ENCODE measurements at places on chromosomes 3 and 15.

- DNase-seq = no peak
Observed at GRCh38 chr15:58527573-58528187, 95.9 kb downstream of the LIPC start.

- no peak for DNase-seq
Observed at GRCh38 chr15:27683121-27683520, 416.0 kb downstream of the OCA2 start.

DNA sequence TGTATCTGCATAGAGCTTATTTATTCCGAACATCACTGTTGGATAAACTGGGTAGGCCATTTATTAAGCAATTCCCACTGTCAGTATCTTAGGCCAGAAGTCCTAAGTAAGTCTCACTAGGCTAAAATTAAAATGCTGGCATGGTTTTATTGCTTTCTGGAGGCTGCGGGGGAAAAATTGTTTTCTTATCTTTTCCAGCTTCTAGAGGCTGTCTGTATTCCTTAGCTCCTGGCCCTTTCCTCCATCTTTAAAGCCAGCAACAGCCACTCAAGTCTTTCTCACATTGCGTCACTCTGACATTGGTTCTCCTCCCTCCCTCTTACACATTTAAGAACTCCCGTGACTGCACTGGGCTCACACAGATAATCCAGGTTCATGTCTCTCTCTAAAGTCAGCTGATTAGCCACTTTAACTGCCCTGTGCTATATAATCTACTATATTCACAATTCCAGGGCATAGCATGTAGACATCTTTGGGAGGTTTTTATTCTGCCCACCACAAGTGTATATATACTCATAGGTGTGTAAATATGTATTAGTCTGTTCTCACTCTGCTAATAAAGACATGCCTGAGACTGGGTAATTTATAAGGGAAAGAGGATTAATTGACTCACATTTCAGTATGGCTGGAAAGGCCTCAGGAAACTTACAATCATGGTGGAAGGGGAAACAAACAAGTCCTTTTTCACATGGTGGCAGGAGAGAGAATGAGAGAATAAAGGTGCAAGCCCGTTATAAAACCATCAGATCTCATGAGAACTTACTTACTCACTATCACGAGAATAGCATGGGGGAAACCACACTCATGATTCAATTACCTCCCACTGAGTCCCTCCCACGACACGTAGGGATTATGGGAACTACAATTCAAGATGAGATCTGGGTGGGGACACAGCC lies 113.5 kb upstream of the SLC7A14 start:
- DNase-seq = no peak

GRCh38 chr3:168273917-168274316 lies 178.2 kb upstream of the GOLIM4 start:
- DNase-seq = no peak

GRCh38 chr3:9397906-9398699 lies 688 bp downstream of the SETD5 start:
- no peak for DNase-seq

DNA sequence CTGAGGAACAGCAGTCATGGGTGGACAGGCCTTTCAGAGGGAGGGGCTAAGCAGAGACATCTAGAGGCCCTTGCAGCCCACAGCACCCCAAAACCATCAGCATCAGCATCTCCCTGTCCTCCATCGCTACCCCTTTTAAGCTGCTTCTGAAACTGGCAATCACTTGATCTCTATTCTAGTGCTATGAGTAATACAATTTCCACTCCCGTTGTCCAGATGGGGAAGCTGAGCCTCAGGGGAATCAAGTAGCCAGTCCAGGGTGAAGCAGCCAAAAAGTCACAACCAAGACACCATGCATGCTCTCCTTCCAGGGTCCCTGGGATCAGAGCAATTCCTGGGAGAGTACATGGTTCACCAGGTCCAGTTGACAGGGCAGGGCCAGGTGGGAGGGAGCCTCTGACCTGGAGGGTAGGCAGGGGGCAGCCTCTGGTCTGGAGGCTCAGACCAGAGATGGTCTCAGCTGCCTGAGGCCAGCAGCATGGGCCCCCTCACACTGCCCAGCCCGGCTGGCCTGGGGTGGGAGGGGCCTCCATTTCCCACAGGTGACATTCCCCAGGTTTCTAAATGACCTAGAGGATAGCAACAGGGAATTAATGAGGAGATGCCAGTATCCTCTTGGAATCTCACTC lies 30.0 kb downstream of the KLHL25 start:
- DNase-seq = no peak

- no peak for DNase-seq
Observed at GRCh38 chr15:63492541-63493077, 11.8 kb upstream of the USP3 start.

GRCh38 chr15:46461416-46461815 lies 826.6 kb downstream of the SQOR start:
- no peak for DNase-seq

DNA sequence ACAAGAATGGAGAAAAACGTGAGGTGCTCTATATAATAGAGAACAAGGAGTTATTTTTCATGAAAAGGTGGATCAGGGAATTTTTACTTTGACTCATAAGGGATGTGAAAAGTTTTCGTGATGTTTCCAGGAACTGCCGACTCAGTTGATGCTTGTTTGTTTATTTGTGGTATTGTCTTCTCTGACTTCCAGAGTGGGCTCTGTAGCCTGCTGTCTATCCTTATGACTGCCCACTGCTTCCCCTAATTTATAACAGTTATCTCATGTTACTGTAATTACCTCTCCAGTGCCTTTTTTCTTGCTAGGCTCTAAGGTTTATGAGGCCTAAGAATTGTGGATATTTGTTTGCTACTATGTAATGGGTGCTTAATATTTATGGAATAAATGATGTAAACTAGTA lies 12.3 kb downstream of the ARL13B start:
- DNase-seq = no peak

GRCh38 chr3:190586631-190587011 lies 72.7 kb downstream of the IL1RAP start:
- no peak for DNase-seq

GRCh38 chr15:48242015-48242414 lies 35.9 kb downstream of the SLC12A1 start:
- DNase-seq = no peak

GRCh38 chr3:150469931-150470740 lies 62.0 kb downstream of the TSC22D2 start:
- DNase-seq = no peak

- DNase-seq = no peak
Observed at GRCh38 chr3:140051019-140051957, 116.3 kb downstream of the CLSTN2 start.

DNA sequence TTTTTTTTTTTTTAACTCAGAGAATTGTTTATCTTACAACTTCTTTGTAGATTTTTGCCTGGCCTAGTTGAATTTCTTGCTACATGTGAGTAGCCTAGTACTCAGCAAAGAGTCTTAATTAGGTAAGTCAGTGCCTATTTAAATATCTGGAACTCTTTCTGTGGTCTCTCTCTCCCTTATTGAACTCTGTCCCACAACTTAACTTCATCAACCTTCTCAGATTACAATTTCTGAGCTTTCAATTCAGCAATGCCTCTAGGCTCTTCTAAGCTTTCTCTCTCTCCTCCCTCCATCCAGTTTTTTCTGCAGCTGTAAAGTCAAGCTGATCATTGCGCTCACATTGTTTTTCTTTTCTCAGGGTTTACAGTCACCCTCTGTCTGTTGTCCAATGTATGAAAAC lies 517.6 kb upstream of the ROBO1 start:
- DNase-seq = peak; percentile 19

DNA sequence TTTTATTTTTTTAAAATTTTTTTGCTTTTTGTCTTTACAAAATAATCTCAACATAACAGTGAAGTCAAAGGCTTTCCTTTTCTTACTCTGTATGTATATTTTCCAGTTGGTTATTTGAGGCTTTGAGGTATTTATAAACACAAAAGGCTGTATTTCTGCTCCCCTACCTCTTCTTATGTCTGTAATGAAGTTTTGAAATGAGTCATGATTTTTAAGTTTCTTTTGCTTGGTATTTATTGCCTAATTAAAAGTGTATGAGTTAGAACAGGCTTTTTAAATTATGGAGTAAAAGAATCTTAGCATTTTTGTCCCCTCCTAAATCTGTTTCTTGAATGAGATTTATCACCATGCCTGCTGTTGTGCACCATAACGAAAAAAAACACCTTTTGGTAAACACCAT lies 66.0 kb downstream of the DCUN1D1 start:
- DNase-seq = no peak

DNA sequence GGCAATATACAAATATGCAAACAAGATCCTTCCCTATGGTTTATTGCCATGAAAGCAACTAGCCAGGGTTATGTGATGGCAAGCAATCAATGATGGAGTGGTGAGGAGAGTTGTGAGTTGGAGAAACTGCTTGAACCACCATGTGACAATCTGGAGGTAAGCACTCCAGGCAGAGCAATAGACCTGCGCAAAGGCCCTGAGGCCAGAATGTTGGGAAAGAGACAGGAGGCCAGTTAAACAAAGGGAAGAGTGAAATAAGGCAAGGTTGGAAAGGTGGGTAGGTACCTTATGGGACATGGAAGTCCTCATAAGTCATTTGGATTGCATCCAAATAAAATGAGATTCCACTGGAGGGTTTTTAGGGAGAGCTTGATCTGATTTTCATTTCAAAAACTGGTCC lies 80.0 kb upstream of the WNT5A start:
- no peak for DNase-seq

GRCh38 chr15:63605036-63605435 lies 7.8 kb downstream of the FBXL22 start:
- DNase-seq = no peak

All from fibroblast of skin of left biceps (primary cell).